T47D (cell line): ENCODE measurements at places on chromosomes 4 and X.

DNA sequence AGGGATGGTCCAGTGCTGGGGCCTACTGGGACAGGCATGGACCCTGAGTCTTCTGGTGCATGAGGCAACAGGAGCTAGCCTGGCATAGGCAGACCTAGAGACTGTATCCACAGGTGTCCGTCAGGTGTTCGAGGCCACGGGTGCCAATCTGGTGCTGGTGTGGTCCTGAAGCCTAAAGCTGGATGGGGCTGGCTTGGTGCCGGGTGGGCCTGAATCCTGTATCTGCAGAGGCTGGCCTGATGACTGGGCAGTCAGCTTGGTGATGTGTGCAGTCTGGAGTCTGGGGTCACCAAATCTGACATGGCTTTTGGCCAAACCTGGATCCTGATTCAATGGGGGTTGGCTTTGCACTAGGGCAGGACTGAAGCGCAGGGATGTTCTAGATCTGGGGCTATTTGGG, 269.8 kb upstream of the GRIA3 start:
- no peak for DNase-seq

DNA sequence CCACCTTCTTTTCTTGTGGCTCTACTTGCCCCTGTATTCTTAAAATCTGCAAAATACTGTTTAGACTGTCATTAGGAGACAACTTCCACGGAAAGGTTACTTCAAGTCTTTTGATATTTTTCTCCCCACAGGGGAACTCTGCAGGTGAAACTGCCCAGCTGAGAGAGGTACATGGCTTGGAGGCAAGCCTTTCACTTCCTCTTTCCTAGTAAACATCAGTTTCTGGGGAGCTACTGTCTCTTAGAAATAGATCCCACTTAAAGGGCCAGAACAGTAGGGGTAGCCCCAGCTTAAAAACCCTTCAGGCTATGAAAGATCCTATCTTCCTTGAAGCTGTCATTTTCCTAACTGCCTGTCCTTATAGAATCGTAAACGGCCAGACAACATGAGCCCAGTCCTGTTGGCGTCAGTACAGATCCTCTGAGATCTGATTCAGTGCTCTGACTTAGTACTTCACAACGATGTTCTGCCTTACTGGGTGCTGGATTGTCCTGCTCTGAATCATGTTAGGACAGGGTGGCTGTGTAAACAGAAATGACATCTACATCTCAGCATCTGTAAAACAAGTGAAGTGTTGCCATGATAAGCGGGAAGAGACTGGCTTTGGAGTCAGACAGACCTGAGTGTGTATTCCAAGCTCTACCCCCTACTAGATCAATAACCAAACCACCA, 102.1 kb downstream of the ITIH6 start:
- peak; percentile 71 for DNase-seq

DNA sequence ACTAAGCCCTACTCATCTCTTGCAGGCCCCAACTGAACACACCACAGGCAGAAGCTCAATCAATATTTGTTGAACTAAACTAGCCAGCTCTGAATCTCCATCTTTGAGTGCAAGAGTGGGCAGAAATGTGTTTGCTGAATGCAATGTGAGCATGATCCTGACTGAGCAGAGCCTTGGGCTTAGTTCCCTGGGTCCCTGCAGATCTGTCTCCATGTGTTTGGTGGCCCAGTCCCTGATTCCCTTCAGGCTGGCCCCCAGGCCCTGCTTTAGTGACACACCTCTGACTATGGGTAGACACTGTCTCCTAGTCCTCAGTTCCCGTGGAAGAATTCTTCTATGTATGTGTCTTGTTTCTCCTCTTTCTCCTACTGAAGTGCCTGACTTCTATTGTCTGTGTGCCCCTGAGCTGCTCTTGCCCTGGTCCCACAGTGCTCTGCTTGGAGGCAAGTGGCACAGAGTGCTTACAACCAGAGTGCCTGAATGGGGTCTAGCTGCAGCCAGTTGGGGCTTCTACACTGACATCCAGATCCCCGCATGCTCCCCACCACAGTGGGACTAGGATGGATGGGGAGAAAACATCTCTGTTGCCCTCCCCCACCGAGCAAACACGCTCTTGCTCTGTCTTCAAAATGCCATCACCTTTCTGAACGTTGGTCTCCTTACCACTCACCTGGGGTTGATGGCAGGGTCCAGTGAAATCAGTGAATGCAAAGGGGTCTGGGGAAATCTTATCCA, 9.3 kb downstream of the PJA1 start:
- DNase-seq = no peak

- no peak for DNase-seq
These were observed 493 bp upstream of the KCNIP4 start for GRCh38 chr4:21949073-21949457.

DNA sequence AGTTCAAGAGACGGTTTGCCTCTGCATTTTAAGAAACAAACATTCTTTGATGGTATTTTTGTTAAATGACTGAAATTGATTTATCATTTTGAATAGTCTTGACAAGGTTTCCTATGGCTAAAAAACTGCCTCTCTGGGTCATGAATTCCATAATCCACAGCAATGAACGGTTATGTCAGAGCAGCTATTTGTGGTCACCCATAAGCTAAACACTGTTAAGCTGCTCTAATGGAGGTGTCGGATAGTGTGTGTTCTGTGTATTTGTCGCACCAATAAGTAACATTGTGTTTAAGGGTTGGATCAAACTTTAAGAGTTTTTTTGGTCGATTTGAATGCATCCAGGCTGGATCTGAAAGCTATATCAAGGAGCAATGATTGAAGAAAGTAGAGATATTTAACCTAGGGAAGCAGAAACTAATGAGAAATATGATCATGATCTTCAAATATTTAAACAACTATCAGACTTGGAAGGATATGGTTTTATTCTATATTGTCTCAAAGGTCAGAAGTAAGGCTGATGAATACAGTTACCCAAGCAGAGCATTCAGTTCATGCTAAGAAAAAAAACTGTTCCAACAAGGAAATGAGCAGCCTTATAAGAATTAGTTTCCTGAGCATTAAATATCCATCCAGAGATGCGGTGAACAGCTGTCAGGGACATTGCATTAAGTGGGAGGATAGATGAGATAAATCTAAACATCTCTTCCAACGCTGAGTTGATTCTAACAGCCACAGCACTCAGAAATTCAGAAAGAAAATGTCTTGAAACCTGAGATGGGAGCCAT, 232.3 kb upstream of the RPS6KA3 start:
- DNase-seq = no peak

- peak; percentile 5 for DNase-seq
These were observed 466.6 kb downstream of the INPP4B start for GRCh38 chr4:142379277-142380051.

DNA sequence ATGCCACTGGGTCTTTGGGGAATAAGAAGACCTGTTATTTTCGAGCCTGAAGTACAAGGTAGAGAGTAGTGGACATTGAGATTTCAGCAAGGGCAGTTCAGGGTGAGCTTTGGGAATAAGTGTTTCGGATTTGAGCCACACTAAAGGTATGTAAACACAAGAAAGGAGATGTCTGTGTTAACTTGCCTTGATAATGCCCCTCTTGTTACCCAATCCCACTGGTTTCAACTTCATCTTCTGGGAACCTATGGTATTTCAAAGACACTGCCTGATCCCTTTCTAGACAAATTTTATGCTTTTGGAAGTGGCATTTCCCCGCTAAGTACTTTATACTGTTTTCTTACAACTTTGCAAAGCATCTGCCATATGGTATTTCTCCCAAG, 79.4 kb downstream of the SLC9A6 start:
- DNase-seq = no peak

- DNase-seq = no peak
These were observed 64.7 kb upstream of the UXT start for GRCh38 chrX:47723689-47724088.

DNA sequence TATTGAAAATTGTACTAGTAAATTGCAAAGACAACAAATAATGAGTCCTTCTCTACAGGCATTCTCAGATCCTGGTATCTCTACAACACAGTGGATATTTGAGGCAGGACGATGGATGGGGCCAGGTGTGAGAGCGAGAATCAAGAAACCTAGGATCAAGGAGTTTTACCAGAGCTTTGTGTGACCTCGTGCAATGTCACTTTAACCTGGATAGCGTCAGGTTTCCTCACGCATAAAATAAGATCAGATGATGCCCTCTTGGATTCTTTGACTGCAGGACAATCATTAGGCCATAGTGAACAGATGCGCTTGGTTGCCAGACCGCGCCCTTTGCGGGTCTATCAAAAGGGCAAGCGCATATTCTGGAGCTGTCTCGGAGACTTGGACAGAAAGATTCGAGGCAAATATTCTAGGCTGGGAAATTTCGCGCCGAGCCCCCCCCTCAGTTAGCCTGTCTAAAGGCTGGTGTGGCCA, 66.6 kb downstream of the FBXO8 start:
- no peak for DNase-seq

DNA sequence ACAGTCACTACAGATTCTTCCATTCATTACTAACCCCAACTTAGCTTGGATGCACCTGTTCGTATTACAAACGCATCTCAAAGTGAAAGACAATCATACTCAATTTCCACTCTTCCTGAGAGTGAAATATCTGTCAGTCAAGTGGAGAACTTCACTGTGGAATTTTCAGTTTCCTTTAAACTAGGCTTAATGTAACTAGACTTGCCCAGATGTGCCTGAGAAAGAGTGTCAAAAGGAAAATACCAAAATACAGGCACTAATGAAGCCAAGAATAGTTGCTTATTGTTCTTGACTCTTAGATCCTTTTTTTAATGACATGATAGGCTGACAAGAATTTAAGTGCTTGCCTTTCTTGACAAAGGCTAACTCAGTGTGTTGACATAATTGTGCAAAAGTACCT, 72.4 kb upstream of the NR3C2 start:
- DNase-seq = no peak
